ENCODE measurements at places on chromosomes 5 and 9. TPM values are rescaled to one million over a fixed set of nuclear protein-coding genes. Genes with fewer than 3 reads are reported as not detected.

The HRCT1 gene
- 1.8 TPM for polyA plus RNA-seq

The CCDC192 gene
- polyA plus RNA-seq = 0.07 TPM

The ZNF782 gene
- polyA plus RNA-seq = 8.0 TPM

DNA sequence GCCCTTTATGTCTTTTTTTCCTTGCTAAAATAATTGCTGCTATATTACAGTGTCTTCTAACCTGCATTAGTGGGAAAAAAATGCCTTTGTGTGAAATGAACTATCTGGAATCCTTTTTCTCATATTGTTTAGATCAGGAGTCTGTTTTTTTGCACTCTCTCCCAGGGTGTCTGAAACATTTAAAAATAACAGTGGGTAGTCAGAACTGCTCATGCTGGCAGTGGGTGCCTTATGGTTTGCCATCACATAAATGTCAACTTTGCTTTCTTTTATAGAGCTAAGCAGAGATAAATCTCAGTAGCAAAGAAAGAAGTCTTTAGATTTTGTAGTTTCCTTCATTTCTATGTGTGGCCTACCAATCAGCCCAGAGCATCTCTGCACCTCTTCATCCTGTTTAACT lies 347.8 kb upstream of the RGMB start:
- no peak overlapping the region for H3K4me3 ChIP-seq
- H3K4me1 ChIP-seq = no peaks in the 10 kb centered on the region
- no peaks in the 10 kb centered on the region for H3K27me3 ChIP-seq
- H3K27ac ChIP-seq = no peak overlapping the region
- DNase-seq = no peak

GRCh38 chr9:31520301-31521085 lies 864.0 kb upstream of the ACO1 start:
- DNase-seq = no peak
- no peak overlapping the region for H3K27ac ChIP-seq
- H3K27me3 ChIP-seq = no peaks in the 10 kb centered on the region

DNA sequence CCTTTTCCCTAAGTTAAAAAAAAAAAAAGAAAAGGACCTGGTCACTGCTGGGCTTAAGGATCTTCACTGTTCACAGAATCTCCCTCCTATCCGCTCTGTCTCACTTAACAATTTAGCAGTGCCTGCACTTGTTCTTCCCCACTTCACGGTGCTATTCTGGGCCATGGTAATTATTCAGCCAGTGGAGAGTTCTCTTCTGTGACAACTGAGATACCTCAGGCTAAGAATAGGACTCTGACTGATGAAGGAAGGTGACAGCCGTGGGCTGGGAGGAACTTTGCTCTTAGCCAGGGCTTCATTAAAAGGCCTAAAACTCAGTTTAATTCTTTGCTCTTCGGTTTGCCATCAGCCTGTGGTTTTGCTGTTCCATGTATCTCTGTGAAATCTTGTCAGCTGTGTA lies 51.9 kb upstream of the ENTREP1 start:
- H3K4me3 ChIP-seq = no peak overlapping the region
- DNase-seq = no peak
- H3K4me1 ChIP-seq = no peaks in the 10 kb centered on the region
- no peak overlapping the region for H3K27ac ChIP-seq
- H3K36me3 ChIP-seq = no peaks in the 10 kb centered on the region
- H3K27me3 ChIP-seq = no peaks in the 10 kb centered on the region

GRCh38 chr9:130409246-130409645 lies 35.5 kb upstream of the ASS1 start:
- H3K27me3 ChIP-seq = no peaks in the 10 kb centered on the region
- no peak for DNase-seq
- peaks cover 20% of the 10 kb centered on the region for H3K4me1 ChIP-seq
- no peak overlapping the region for H3K4me3 ChIP-seq
- H3K36me3 ChIP-seq = no peaks in the 10 kb centered on the region

DNA sequence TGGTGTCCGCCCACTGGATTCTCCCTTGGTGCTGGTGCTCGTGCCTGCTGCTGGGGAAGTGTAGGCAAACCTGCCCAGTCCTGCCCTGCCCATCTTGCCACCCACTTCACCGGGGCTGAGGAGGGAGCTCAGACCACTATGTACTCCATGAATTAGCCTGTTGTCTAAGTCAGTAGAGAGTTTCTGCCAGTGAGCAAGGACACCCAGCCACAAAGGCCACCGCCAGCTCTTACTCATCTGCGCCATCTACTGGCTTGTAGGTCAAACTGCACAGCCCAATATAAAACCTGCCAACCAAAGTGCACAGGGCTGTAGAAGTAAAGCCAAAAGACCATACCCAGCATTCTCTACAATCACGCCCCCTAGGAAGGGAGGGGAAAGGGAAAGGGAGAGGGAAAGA lies 102.3 kb downstream of the GLIS3 start:
- H3K36me3 ChIP-seq = no peaks in the 10 kb centered on the region
- no peaks in the 10 kb centered on the region for H3K4me1 ChIP-seq
- H3K27ac ChIP-seq = no peak overlapping the region
- DNase-seq = peak; percentile 7
- H3K27me3 ChIP-seq = no peaks in the 10 kb centered on the region

DNA sequence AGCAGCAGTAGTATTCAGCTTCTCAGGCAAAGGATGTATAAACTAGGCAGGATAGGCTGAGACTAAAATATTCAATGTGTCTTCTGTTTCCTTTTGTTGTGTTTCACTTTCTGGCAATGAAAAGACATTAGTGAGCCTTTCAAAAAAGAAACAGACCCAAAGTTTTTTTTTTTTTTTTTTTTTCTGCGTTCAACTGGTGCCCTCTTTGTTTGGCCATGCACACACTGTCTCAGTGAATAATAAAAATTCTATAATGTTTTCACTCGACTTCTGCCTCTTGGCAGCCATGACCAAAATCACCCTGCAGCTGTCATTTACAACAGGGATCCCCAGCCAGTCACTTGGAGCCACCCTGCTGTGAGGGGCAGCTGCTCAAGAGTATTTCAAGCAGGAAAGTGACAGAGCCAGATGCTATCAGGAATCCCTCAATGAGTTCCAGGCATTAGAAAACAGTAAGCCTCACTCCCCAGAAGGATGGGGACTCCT lies 44.0 kb upstream of the MAN2A1 start:
- no peak overlapping the region for H3K27ac ChIP-seq
- no peak overlapping the region for H3K4me3 ChIP-seq
- H3K36me3 ChIP-seq = no peaks in the 10 kb centered on the region
- no peak for DNase-seq
- no peaks in the 10 kb centered on the region for H3K27me3 ChIP-seq

All from small intestine (tissue), 16 donors.